ENCODE measurements at places on chromosomes 4 and X.

GRCh38 chrX:140447150-140447549, 57.7 kb downstream of the SOX3 start:
- no peak for DNase-seq
- no peaks in the 10 kb centered on the region for H3K27me3 ChIP-seq
- no peak overlapping the region for H3K4me3 ChIP-seq

DNA sequence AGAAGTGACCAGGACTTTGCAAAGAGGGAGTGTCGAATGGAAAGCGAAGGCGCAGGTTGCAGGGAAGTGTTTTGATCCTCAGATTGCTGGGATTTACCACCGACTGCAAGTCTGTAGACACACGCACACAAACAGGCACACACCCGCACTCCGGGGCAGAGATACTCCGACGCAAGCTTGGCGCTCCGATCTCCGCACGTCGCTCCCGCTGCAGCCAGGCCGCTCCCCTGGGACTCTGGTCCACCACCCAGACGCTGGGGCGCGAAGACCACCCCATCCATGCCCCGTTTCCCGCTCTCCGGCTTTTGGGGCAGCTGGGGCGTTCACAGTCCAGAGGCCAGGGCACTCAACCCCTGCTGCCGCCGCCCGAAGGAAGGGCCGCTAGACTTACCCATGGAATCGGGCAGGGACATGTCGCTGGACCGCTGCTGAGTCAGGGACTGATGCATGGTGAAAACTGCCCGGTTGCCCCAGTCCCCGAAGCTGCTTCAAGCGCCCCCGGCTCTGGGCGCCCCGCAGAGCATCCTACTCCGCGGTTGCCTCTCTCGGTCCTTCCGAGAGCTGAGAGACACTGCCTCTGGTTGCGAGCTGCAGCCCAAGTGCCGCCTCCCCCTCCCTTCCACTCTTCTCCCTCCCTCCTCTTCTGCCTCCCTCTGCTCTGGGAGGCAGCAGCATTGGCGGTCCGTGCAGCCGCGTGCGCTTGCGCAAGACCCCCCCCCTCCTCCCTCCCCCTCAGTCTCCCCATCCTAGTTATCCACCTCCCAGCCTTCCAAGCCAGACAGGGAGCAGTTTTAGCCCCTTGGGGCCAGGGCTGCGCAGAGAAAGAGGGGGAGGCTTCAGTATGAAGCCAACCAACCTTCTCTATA, at the start of gene TMEM255A:
TMEM255A (minus strand) TSS at position 601 of the 866 bp plus-strand sequence; CDS start at position 449, 152 bp downstream.
- peaks cover 9% of the 10 kb centered on the region for H3K27me3 ChIP-seq
- H3K36me3 ChIP-seq: peaks cover 10% of the 10 kb centered on the region
- H3K27ac ChIP-seq: no peak within 1 kb of the TSS
- peaks cover 26% of the 10 kb centered on the region for H3K4me1 ChIP-seq

DNA sequence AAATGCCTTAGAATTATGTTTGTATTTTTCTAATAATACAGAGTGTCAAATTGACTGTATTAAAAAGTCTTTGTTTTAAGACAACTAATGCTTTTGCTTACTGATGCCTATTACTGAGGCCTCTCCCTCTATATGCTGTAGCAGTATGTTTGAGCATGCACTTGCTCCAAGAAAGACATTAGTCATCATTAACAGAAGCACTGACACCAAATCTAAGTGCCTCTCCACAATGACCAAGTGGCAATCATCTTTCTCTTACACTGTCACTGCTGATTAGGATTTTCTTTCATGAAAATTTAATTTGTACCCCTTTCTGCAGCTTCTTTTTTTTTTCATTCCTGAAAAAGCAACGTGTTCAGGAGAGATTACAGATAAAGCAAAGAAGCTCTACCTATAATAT, 11.1 kb upstream of the MAB21L2 start:
- H3K4me3 ChIP-seq: no peak overlapping the region
- no peaks in the 10 kb centered on the region for H3K27me3 ChIP-seq
- H3K4me1 ChIP-seq: peaks cover 20% of the 10 kb centered on the region
- DNase-seq: no peak
- no peak overlapping the region for H3K27ac ChIP-seq

- peak overlapping the region; percentile 16 for H3K4me3 ChIP-seq
- no peak overlapping the region for H3K27ac ChIP-seq
- no peaks in the 10 kb centered on the region for H3K27me3 ChIP-seq
- no peak for DNase-seq
Observed at GRCh38 chrX:78979789-78980464, 34.7 kb downstream of the P2RY10 start.

DNA sequence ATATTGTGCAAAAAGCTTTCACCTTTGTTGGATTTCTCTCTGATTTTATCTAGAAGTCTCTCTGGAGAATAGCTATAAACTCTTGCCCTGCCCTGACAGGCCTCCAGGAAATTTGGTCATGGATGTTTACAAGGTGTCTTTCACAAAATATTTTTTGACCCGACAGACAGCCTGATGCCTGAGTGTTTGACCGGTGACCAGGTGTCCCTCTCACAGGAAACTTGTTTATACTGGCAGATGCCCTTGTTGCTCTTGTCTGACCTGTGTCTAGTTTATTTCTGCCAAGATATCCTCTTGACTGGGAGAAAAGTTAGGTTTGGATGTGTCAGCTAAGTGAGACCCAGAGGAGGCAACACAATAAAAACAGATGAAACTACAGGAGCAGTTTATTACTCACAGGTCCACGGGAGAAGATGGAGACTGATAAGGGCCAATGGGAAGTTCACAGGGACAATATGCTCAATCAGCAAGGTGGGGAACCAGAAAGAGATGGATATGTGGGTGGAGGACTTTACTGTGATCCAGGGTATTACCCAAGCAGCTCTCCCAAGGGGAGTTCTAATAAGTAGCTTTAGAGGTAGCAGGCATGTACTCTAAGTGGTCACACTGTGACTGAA, 243.3 kb downstream of the ARAP2 start:
- H3K4me1 ChIP-seq: no peaks in the 10 kb centered on the region
- H3K27me3 ChIP-seq: no peaks in the 10 kb centered on the region
- H3K4me3 ChIP-seq: no peak overlapping the region
- H3K27ac ChIP-seq: no peak overlapping the region
- no peak for DNase-seq
- H3K36me3 ChIP-seq: peaks cover 2% of the 10 kb centered on the region

GRCh38 chr4:82519776-82520175, 42.0 kb downstream of the TMEM150C start:
- no peak overlapping the region for H3K27ac ChIP-seq

DNA sequence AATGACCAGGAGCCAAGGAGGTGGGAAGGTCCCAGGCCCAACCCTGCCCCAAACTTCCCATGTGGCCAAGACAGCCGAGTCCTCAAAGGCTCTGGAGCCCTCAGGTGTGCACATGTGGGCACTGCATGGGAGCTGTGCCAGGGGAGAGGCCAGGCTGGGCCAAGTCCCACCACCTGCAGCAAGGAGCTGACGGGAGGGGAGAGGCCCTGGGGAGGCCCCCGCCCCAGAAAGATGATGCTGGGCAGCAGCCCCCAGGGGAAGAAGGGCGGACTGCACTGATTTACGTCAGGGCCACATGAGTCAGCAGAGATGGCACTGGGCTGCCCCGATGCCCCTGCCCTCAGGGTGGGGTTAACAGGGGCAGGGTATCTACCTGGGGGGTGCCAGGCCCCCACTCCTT, 1.4 kb downstream of the L1CAM start:
- H3K4me1 ChIP-seq: no peaks in the 10 kb centered on the region
- H3K4me3 ChIP-seq: peak overlapping the region; percentile 47
- H3K27me3 ChIP-seq: peaks cover 27% of the 10 kb centered on the region

DNA sequence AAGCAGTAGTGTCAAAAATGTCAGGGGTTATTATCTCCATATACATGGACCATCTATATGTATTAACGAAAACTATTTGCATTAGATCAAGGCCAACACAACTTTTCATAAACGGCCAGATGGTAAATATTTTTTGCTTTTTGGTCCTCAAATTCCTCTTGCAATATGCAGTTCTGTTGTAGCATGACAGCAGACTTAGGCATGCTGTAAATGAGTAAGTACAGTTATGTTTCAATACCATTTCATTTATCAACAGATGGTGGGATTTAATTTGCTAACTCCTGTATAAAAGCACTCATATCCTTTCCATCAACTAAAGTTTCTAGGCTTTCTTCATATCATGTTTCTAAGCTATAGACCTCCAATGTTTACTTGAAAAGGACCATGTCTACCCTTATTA, 208.1 kb downstream of the ANKRD50 start:
- H3K4me3 ChIP-seq: no peak overlapping the region
- no peaks in the 10 kb centered on the region for H3K36me3 ChIP-seq
- DNase-seq: no peak
- H3K27me3 ChIP-seq: no peaks in the 10 kb centered on the region
- H3K4me1 ChIP-seq: no peaks in the 10 kb centered on the region
- H3K27ac ChIP-seq: no peak overlapping the region

- H3K27ac ChIP-seq: no peak overlapping the region
- DNase-seq: no peak
- H3K4me1 ChIP-seq: peaks cover 29% of the 10 kb centered on the region
- H3K27me3 ChIP-seq: peaks cover 10% of the 10 kb centered on the region
- peak overlapping the region; percentile 63 for H3K4me3 ChIP-seq
Observed at GRCh38 chr4:3367866-3368265, 73.9 kb upstream of the HGFAC start.

DNA sequence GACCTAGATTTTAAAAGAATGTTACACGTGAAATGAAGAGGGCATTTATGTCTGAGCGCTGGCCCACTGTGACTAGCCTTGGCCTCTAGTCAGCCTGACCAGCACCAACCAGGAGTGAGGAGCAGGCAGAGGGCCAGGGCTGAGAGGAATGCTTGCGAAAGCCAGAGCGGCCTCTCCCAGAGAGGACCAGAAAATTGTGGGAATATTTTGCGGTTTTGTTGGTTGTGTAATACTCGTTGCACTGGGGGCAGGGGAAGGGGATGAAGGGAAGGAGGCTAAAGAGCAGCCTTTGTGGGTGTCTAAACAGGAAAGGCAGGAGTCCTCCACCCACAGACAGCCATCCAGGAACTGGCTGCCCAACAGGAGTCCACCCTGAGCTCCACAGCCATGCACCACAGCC, 3.8 kb downstream of the GABRE start:
- no peaks in the 10 kb centered on the region for H3K4me1 ChIP-seq
- no peak overlapping the region for H3K4me3 ChIP-seq
- H3K36me3 ChIP-seq: no peaks in the 10 kb centered on the region

- no peak overlapping the region for H3K4me3 ChIP-seq
- no peaks in the 10 kb centered on the region for H3K36me3 ChIP-seq
- H3K4me1 ChIP-seq: no peaks in the 10 kb centered on the region
- H3K27ac ChIP-seq: no peak overlapping the region
Observed at GRCh38 chr4:127709456-127709855, 20.7 kb upstream of the SLC25A31 start.

GRCh38 chr4:187084701-187085100, 361.0 kb upstream of the FAT1 start:
- no peaks in the 10 kb centered on the region for H3K27me3 ChIP-seq
- H3K4me3 ChIP-seq: no peak overlapping the region
- DNase-seq: no peak
- no peaks in the 10 kb centered on the region for H3K36me3 ChIP-seq

- no peaks in the 10 kb centered on the region for H3K36me3 ChIP-seq
- no peaks in the 10 kb centered on the region for H3K4me1 ChIP-seq
- no peak overlapping the region for H3K4me3 ChIP-seq
- no peak overlapping the region for H3K27ac ChIP-seq
- H3K27me3 ChIP-seq: no peaks in the 10 kb centered on the region
- no peak for DNase-seq
Observed at GRCh38 chrX:42739741-42740140, 38.2 kb downstream of the PPP1R2C start.

- no peaks in the 10 kb centered on the region for H3K4me1 ChIP-seq
- no peaks in the 10 kb centered on the region for H3K27me3 ChIP-seq
- DNase-seq: no peak
- H3K27ac ChIP-seq: no peak overlapping the region
- H3K4me3 ChIP-seq: no peak overlapping the region
Observed at GRCh38 chrX:68083510-68083909, 349.8 kb downstream of the OPHN1 start.

- peaks cover 12% of the 10 kb centered on the region for H3K27me3 ChIP-seq
- H3K4me1 ChIP-seq: no peaks in the 10 kb centered on the region
Observed at GRCh38 chrX:145818186-145819113, 821 bp downstream of the SLITRK2 start.

DNA sequence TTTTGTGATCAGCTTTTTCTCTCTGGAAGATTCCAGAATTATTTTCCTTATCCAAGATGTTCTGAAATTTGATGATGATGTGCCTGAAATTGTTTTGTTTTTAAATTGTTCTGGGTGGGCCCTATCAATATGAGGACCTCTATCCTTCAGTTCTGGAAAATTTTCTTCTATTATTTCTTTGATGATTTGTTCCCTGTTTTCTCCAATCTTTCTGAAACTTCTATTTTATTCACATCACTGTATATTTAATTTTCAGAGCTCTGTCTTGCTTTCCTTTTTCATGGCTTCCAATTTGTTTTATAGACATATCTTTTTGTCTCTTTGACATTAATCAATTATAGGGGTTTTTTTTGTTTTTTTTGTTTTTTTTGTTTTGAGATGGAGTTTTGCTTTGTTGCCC, 12.2 kb upstream of the FNIP2 start:
- H3K27me3 ChIP-seq: peaks cover 53% of the 10 kb centered on the region
- DNase-seq: no peak
- no peak overlapping the region for H3K27ac ChIP-seq

DNA sequence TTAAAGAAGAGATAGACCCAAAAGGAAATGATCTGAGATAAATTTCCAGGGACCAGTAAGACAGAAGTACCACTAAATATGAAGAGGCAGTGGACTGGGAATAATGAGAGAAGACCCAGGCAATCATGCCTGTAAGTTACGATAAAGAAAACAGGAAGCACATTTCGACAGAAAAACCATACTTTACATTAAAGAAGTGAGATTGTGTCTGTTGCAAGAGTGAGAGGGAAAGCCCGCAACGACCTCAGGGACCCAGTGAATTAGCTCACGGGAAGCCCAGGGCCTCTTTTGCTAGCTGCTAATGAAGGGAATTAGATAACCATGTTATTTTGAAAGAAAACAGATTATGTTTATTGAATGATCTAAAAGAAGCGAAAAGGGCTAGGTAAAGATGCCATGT, 28.9 kb upstream of the ACSL1 start:
- no peaks in the 10 kb centered on the region for H3K4me1 ChIP-seq
- peaks cover 17% of the 10 kb centered on the region for H3K27me3 ChIP-seq
- H3K36me3 ChIP-seq: no peaks in the 10 kb centered on the region
- H3K4me3 ChIP-seq: no peak overlapping the region
- no peak for DNase-seq

DNA sequence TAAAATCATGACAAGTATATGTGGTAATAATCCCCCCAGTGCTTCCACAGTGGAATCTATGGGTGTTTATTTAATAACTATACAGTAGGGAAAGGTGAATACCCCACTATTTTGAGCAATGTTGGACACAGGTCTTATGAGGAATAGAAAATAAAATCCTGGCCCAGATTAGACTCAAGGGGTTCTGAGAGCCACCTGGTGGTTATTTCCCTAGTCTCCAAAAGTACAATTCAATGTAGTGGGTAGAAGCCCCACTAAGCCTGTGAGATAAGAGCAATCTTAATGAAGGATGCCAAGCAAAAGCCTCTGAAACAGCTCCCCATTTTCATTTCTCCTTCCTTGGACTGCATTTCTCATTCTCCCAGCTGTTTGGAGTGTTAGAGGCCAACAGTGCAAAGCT, 328.2 kb upstream of the NR3C2 start:
- H3K4me3 ChIP-seq: no peak overlapping the region
- H3K36me3 ChIP-seq: no peaks in the 10 kb centered on the region
- DNase-seq: no peak
- H3K4me1 ChIP-seq: no peaks in the 10 kb centered on the region
- H3K27ac ChIP-seq: no peak overlapping the region
